ENCODE measurements at places on chromosomes 7 and 10.
A peak's percentile ranks its signal among the peaks of the same experiment; 100 is the strongest.

DNA sequence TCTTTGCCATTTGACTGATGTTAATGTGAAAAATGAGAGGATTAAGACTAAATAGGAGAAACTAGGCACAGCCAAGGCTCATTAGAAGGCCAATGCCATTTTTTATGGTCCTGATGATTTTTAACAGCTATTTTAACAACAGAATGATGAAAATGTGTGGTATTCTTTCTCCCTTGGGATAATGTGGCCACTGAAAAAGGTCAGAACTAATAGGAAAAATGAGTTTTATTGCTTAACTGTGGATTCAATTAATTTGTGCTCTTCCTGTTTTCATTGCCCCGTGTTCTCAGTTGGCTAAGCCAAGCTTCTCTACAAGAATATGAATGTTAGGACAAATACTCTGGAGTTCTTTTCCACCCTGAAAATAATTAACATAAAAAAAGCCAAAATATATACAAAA, 56.6 kb downstream of the BMPER start:
- no peak for DNase-seq

GRCh38 chr10:110944792-110945396, 25.5 kb downstream of the SHOC2 start:
- peak; percentile 15 for DNase-seq

GRCh38 chr7:159097661-159098423, 46.8 kb downstream of the VIPR2 start:
- no peak for DNase-seq

GRCh38 chr7:4436936-4437335, 245.2 kb upstream of the FOXK1 start:
- no peak for DNase-seq

DNA sequence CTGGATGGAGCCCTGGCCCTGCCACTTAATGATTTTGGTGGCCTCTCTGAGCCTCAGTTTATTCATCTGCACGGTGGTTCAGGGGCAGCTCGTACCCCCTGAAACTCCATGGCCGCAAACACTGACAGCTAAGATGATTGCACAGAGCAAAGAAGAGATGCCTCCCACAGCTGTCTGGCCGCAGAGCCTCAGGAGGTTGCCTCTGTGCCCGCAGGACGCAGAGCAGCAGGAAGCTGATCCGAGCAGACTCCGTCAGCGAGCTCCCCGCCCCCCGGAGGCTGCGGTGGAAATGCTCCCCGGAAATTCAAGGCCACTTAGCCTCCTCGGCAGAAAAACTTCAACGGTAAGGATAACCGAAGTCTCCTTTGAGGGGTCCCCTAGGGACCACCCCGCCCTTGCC, 30.2 kb upstream of the C10orf53 start:
- no peak for DNase-seq

DNA sequence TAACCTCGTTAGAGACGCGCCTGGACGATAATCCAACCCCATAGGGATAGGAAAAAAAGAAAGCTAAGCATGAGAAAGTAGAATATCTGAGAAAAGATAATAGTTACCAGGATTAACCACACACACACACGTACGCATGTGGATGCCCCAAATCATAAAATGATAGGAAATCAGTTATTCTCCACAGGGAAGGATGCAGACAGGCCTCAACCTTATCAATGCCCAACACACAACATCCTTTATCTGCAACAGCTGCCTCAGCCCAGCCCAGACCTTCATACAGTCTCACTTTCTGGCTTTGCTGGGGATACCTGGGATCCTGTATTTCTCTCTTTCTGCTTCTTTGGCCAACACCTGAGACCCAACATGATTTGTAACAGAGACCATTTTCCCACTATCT, 123.0 kb downstream of the NOC3L start:
- no peak for DNase-seq

DNA sequence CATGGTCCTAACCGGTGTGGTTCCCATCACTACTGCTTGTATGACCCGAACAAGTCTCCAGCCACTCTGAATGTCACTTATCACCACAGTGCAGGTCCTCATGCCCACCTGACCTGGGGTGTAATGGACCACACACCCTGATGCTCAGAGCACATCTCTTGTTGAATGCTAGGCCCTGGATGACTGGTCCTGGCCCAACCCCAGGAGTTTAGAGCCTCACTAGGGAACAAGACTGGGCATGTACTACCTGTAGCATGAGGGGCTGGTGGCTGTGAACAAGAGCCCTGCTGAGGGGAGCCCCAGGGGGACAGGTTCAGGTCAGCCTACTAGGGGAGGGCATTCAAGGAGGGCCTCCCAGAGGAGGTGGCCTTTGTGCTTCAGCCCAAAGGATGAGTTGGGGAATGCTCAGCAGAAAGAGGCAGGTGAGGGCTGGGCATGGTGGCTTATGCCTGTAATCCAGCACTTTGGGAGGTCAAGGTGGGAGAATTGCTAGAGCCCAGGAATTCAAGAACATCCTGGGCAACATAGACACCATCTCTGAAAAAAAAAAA, 31.2 kb downstream of the ZMIZ1 start:
- no peak for DNase-seq

All from trophoblast cell (in vitro differentiated cells and primary cell).